Stimulated activated CD4-positive, alpha-beta T cell treated with anti-CD3 and anti-CD28 coated beads, Interleukin-4, amount 100 ng/mL, for 1 hour (primary cell): ENCODE measurements at places on chromosomes 2 and 18.

DNA sequence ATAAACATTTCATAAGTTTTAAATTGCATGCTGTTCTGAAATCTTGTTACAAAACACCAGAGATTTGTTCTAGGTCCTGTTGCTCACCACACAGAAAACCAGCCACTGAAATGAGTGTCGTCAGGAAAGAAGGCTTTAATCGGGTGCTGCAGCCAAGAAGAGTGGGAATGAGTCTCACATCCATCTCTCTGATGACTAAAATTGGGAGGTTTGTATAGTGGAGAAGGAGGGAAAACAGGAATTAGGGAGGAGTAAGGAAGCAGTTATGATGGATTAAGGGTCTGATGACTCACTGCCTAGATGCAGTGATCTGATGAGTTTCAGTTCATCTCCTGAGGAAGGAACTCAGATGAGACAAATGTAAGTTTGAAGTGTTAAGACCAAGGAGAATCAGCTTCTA lies 42.1 kb upstream of the GPR39 start:
- DNase-seq = no peak

DNA sequence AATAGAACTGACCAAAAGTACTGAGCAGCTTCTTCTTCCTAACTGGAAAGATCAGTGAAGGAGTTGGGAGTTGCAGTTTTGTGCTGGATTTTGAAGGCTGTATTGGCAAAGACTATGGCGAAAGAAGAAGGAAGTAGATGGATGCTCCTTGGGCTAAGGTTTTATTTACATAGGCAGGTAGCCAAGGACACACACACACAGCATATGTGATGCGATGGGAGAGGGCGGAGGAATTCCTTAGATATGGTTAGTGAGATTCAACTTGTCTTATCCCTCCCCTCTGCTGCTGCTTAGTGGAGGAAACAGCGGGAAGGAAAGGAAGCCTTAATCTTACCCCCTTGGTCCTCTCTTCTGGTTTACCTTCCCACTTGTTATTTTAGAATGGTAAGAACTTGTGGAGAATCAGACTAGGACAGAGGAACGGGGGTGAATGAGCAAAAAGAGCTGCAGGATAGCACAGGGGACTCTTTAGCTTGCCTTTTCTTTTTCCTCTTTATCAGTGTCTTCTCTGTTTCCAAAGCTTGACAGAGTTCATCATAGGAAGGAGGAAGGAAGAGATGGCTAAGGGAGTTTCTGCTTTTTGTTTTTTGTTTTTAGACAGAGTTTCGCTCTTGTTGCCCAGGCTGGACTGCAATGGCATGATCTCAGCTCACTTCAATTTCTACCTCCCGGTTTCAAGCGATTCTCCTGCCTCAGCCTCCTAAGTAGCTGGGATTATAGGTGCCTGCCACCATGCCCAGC lies 87.9 kb downstream of the OSBPL6 start:
- DNase-seq = no peak

- no peak for DNase-seq
Measured at GRCh38 chr2:84940088-84940470, 30.9 kb upstream of the KCMF1 start.

- no peak for DNase-seq
Measured at GRCh38 chr2:240523451-240524281, 34.1 kb downstream of the ANKMY1 start.

DNA sequence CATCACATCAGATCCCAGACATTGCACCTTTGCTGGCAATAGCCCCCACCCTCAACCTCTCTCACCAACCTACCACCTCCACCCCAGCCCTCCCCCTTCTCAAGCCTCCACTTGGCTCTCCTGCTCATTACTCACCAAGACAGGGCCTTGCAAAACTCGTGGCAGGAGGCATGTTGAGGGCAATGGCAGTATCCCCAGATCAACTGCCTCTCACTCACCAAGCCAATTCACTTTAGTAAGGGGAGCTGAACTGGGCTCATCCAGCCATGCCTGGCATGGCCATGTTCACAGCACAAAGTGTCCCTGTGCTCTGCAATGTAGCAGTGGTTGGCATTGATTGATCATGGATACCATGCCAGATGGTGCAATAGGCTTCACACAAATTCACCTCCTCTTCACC lies 46.3 kb upstream of the TEX51 start:
- DNase-seq = no peak

DNA sequence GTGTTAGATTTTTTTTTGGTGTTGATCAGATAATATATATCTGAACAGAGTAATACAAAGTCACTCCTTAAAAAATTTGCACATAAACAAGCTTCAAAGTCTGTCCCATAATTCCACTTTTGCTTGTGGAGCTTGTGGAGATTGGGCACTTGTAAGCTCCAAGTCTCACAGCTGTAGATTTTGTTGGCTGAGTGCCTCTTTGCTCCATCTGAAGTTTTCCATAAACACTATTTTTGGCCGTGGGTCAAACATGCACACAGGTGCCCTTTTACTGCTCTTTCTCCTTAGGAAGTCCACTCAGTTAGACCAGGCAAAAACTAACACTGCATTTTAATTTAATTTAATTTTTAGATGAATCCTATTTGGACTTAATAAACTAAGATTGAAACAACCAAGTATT lies 3.6 kb upstream of the KCNJ13 start:
- no peak for DNase-seq

DNA sequence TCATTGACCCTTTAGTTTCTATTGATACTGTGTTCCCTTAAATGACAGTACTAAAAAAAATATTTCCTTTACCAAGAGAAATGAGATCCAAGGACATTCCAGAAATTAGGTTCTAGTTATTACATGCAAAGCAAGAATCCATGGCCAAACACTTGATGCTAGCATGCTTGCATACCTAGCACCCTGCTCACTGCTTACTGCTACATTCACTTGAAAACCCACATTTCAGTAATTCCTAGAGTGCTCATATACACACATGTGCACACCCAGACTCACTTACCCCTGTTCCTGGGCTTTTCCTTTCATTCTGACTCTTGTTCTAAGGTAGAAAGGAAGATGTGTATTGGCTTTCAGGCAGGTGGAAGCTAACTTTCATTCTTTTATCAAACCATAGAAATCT lies 395.9 kb downstream of the THSD7B start:
- DNase-seq = no peak

- DNase-seq = no peak
Measured at GRCh38 chr2:151498178-151498577, 88.5 kb downstream of the RIF1 start.

DNA sequence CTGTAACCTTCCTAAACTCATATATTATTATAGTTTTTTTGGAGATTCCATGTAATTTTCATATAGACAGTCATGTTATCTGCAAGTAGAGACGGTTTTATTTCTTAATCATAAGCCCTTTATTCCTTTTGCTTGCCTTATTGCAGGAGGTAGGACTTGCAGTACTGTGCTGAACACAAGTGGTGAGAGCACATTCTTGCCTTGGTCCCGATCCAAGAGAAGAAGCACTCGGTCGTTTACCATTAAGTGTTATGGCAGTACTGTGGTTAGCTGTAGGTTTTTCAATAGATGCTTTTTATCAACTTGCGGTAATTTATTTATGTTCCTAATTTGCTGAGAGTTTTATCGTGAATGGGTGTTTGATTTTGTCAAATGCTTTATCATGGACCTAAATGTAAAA lies 305.7 kb downstream of the DYSF start:
- DNase-seq = no peak

GRCh38 chr2:215658635-215659305 lies 222.9 kb upstream of the FN1 start:
- DNase-seq = no peak
